Metanephros (tissue), 2 donors: ENCODE measurements at places on chromosomes 13 and 19. TPM values are rescaled to one million over a fixed set of nuclear protein-coding genes. Genes with fewer than 3 reads are reported as not detected.

The C19orf38 gene
- total RNA-seq: 6.4 TPM

The ZNF433 gene
- 26.7 TPM for total RNA-seq

The TYROBP gene
- 24.3 TPM for total RNA-seq

The ZNF442 gene
- 8.1 TPM for total RNA-seq

The SLITRK1 gene
- 0.35 TPM for total RNA-seq

The PCDH9 gene
- 39.2 TPM for total RNA-seq

The NXNL1 gene
- not detected for total RNA-seq

The LHFPL6 gene
- total RNA-seq: 58.3 TPM

The FCAR gene
- 14.2 TPM for total RNA-seq

The GPR42 gene
- not detected for total RNA-seq
